Astrocyte (in vitro differentiated cells and primary cell): ENCODE measurements at places on chromosomes 6 and 20.

DNA sequence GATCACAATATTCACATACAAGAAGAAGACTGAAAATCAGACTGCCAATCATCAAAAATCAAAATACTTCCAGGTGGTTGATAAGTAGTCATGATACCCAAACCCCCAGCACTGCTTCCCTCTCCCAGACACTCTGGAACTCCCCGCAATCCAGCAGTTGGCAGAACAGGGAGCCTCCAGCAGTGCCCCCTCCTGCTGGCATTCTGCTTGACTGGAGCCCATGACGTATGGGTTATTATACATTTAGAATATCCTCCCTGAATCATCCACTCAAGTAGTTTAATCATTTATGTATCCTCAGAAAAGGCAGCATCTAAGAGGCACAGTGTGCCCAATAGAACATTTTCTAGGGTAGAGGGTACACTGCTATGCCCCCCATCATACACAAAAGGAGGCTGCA, 9.3 kb upstream of the OGFRL1 start:
- no peak for DNase-seq

GRCh38 chr6:712805-713204, 19.9 kb upstream of the EXOC2 start:
- DNase-seq, result no peak

GRCh38 chr6:56440551-56440981, 193.2 kb upstream of the COL21A1 start:
- DNase-seq, result peak; percentile 10

GRCh38 chr6:141956046-141956761, 176.5 kb upstream of the GJE1 start:
- no peak for DNase-seq

- no peak for DNase-seq
Measured at GRCh38 chr6:5946181-5946580, 60.5 kb downstream of the NRN1 start.

- DNase-seq, result peak; percentile 14
Measured at GRCh38 chr20:4728120-4728760, 6.5 kb downstream of the PRND start.

- no peak for DNase-seq
Measured at GRCh38 chr6:166360243-166361076, 18.1 kb upstream of the SFT2D1 start.

DNA sequence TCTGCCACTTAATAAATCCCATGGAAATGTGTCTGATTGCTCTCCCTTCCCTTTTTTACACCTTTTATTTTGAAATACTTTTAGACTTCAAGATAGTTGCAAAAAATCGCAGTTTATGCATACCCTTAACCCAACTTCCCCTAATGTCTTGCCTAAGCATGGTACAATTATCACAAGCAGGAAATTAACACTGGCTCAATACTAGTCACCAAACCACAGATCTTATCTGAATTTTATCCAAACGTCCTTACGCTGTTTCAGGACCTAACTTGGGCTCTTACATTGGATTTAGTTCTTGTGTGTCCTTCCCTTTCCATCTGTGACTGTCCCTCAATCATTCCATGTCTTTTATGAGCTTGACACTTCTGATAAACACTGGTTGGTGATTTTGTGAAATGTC, 146.3 kb downstream of the ZNF217 start:
- DNase-seq, result no peak

- DNase-seq, result no peak
Measured at GRCh38 chr20:24566656-24567055, 97.2 kb downstream of the SYNDIG1 start.

- no peak for DNase-seq
Measured at GRCh38 chr20:46485431-46485830, 27.9 kb downstream of the ZNF334 start.

DNA sequence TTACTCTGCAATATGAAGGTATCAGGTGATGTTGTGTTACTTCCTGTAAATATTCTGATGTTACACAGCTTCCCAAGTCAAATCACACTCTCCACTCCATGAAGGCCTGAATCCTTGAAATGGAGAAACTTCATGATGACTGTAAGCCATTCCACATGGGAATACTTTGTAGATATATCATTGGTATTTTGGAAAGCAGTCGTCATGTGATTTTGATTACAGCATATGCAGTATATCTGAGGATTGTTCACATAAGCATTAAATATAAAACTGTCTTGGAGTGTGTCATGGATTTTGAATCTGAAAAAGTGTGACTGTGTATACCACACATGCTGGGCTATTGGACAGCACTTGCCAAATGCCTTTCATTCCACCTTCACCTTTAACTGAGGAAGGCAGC, 118.3 kb upstream of the EXOC2 start:
- no peak for DNase-seq

GRCh38 chr20:7765221-7765620, 175.0 kb downstream of the HAO1 start:
- DNase-seq, result no peak

- DNase-seq, result peak; percentile 41
Measured at GRCh38 chr20:44097521-44098255, 89.3 kb downstream of the JPH2 start.

DNA sequence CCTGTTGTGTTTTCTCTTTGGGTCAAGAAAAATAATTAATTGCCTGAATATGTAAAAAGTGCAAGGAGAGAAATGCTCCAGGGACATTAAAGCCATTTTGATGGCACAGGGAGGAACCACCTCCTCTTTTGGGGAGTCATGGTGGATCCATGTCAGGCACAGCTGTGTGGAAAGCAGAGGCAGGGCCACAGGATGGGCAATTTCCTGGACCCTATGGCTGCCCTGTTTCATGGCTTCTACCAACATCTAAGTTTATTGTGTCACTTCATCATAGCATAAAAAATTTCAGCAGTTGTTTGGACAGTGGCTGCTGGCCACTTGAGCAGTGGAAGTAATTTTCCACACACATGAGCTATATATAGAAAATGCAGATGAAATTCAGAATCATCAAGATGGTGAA, 238.2 kb downstream of the SYNE1 start:
- no peak for DNase-seq

GRCh38 chr6:153214436-153214835, 83.4 kb upstream of the RGS17 start:
- DNase-seq, result no peak

DNA sequence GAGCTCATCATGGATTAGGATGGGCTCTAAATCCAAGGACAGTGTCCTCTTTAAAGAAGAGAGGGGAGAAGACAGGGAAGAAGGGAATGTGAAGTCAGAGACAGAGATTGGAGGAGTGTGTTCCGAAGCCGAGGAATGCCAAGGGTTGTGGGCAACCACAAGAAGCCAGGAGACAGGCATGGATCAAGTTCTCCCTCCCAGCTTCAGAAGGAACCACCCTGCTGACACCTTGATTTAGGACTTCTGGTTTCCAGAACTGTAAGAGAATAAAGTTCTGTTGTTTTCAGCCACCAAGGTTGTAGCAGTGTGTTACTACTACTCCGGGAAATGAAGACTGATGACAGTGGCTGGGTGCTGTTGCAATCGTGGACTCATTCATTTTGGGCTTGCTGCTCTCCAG, 120.1 kb downstream of the RPS12 start:
- peak; percentile 58 for DNase-seq

GRCh38 chr6:108228416-108228815, 32.4 kb downstream of the SNX3 start:
- DNase-seq, result no peak

DNA sequence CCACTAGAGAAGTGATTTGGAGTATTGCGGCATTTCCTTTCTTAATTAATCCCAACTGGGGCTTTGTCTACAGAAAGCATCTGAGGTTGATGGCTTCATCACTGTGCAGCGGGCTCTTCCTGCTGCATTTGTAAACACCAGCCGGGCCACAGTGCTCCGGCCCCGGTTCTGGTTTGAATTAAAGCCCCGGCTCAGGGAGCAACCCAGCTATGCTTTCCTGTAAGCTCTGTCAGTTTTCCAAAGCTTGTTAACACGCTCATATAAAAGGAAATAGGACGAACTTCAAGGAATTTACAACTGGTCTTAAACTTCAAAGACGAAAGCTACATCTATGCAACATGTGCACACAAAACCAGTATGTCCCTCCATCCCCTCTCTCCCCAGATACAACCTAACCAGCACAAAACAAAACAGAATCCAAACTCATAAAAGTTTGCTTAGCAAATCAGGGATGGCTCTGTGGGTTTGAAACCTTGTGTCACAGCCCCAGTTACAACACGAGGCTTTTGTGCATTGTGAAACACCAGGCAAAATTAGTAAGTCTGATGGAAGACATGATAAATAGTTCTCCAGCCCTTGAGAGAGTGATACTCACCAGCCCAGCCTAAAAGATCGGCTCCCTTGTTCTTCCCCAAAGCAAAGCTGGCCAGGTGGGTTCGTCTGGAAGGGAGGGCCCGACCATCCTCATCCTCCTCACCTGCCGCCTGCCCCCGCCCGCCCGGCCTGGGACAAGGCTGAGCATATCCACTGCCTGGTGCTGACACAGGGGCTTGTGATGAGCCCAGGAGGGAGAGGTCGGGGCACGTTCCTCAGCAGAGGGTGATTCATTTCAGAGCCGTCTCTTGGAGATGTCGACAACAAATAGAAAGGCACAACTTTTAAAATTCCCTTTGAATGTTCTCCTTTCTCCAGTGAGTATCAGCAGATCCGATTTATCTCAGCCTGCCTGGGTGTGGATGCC, 197.9 kb downstream of the TFAP2C start:
- DNase-seq, result no peak

DNA sequence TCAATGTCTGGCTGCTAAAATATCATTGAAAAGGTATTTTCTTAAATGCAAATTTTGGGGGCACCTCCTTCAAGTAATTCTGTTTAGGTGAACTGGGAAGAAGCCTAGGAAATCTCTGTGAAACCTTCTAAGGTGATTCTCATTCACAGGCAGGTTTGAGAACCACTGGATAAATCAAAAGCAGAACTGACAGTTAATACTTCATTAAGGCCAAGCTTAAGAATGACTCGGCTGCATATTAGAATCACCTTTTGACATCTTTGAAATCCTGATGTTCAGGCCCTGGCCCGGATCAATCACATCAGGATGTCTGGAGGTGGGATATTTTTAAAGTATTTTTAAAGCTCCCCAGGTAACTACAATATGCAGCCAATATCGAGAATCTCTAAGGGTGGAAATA, 50.6 kb downstream of the FKBP1C start:
- no peak for DNase-seq

- DNase-seq, result no peak
Measured at GRCh38 chr6:111844921-111845320, 28.3 kb downstream of the FYN start.

GRCh38 chr20:40254023-40254772, 434.8 kb downstream of the MAFB start:
- no peak for DNase-seq

DNA sequence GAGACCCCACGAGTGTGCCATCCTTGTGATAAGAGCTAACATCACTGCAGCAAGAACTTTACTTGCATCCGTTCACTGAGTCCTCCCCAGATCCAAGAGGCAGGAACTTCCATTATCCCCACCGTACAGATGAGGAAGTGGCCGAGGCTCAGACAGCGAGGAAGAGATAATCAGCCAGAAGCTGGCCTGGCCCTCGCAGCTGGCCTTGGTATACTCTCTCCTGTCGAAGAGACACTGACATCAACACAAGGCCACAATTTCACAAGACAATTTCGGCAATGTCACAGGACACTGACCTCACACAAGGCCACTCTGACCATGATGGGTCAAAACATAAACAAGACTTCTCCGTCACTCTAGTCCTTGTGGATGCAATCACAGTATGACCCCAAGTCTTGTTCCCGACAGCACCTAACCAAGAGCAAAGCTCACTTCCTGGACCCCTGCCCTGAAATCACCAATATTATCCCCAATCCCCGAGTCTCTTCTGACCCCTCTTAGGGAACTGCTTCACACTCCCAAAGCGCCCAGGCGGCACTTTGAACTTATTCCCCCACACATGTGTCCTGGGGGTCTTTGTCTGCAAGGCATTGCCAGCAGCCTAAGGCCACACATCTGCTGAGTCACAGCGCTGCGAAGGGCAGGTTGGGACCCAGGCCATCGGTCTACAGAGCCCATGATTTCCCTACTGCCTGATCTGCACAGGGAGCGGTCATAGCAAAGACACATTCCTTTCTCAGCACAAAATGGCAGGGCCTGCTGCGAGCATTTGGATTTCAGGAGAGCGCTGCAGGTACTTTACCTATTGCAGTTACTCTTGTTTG, 14.8 kb upstream of the VAPB start:
- no peak for DNase-seq

DNA sequence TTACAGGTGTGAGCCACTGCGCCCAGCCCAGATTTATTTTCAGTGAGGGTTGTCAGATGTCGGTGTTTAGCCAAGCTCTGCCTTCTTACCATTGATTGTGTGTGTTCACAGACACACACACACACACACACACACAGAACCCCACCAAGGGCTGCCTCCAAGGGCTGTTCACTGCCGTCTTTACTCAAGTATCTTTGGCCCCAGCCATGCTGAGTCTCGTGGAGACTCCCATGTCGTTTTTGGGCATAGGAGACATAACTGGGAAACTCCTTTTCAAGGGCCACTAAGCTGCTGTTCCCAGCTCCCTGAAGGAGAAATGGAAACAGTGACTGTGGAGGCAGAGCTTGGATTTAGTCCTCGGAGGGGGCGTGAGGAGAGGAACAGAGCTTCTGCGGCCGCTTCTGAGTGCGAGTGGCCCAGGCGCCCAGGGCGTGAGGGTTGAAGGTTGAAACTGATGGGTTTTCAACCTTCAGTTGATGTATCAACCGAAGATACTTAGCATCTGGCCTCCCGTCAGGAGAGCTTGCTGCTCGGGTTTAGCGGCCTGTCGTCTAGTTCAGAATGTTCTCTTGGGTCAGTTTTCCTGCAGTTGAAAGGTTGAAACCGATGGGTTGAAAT, 243.6 kb downstream of the TTLL2 start:
- DNase-seq, result no peak

- no peak for DNase-seq
Measured at GRCh38 chr6:129954749-129955431, 63.5 kb upstream of the L3MBTL3 start.

DNA sequence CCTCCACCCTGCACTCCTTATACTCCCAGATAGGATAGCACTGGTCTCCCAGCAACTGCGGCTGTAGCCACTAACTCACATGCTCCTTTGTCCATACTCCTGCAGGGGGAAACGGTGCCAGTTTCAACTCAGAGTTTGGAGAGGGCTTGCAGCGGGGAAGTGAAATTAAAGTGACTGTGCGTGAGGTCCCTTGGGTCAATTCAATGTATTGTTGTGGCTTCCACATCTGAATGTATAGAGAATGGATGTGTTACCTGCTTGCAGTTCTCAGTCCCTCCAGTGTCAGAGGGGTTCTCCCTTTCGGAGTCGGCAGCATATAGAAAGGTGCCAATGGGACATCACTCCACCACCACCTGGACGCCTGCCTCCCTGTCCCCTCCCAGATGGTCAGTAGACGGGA, 93.6 kb upstream of the CNKSR3 start:
- DNase-seq, result no peak

GRCh38 chr20:31927627-31928159, 24.2 kb downstream of the PDRG1 start:
- no peak for DNase-seq
